Esophagus muscularis mucosa (tissue), 4 donors: ENCODE measurements at places on chromosomes 6 and 20. TPM values are rescaled to one million over a fixed set of nuclear protein-coding genes. Genes with fewer than 3 reads are reported as not detected.

DNA sequence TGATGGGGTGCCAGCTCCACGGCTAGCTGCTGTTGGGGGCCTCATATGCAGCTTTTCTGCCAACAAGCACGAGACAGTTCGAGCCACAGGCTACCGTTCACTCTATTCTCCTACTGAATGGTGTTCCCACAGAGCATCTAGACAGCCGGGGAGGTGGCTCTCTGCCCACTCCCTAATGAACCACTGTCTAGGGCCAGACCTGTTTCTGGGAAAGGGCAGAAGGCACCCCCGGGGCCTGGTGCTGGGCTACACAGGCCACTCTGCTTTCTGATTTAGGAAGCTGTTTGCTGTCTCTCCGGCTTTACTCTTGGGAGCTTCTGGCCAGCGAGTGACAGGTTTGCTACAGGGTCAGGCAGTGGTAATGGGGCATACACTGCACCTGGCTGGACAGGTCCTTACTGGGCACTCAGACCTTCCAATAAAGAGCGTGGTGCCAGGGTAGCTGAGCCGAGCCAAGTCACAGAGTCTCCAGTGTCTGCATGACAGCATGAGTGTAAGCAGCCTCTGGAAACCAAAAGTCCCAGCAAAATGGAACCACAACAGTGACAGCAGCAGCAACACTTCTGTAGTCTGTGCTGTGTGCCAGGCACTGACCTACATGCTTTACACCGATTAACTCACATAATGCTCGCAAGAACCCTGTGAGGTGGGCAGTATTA lies 8.4 kb downstream of the CCDC167 start:
- no peaks in the 10 kb centered on the region for H3K36me3 ChIP-seq

- no peaks in the 10 kb centered on the region for H3K36me3 ChIP-seq
- H3K27ac ChIP-seq: no peak overlapping the region
- no peaks in the 10 kb centered on the region for H3K27me3 ChIP-seq
- peak; percentile 93 for DNase-seq
Observed at GRCh38 chr6:113306552-113307145, 550.5 kb upstream of the MARCKS start.

Gene ME1
- total RNA-seq: 25.7 TPM

Gene IMPG1
- not detected for total RNA-seq
